Ureter (tissue), 1 donor: ENCODE measurements at places on chromosomes 5 and 9.

- DNase-seq, result no peak
Observed at GRCh38 chr5:143148771-143149170, 254.7 kb downstream of the NR3C1 start.

DNA sequence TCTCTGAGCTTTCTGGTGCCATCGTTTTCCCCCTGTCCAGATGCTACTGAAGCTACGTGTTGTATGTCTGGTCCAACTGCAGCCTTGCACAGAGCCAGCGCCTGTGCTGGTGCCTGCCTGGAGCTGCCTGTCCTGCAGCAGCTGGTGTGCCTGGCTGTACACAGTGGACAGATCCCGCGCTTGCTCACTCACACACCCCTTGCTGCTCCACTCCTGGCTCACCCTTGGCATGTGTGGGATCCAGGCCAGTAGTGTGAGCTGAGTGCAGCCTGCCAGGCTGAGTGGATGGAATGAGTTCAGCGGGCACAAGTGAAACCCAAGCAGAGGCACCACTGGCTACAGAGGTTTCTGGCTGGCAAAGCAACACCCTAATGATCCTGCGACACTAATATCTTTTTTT lies 40.4 kb downstream of the FER start:
- DNase-seq, result peak; percentile 71

- DNase-seq, result no peak
Observed at GRCh38 chr9:18568973-18569372, 95.0 kb downstream of the ADAMTSL1 start.

GRCh38 chr5:83124593-83124992 lies 47.2 kb downstream of the XRCC4 start:
- DNase-seq, result no peak

DNA sequence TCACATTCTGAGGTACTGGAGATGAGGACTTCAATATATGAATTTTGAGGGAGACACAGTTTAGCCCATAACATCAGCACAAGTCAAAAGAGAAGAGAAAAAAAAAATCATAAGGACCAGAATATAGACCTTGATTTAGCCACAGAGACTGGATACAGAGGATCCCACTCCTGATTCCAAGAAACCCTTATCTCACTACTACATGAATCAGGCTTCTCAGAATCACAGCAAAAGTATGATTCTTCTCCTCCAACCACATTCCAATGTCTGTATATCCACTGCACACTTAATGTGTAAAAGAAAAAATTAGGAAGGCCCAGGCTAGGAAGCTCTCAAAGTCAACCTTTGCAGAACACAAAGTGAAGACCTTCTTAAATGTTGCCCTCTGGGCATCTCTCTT lies 610.9 kb downstream of the DTWD2 start:
- DNase-seq, result no peak

- DNase-seq, result no peak
Observed at GRCh38 chr5:129367883-129368282, 92.2 kb upstream of the ADAMTS19 start.

GRCh38 chr5:171801-172331 lies 19.4 kb upstream of the LRRC14B start:
- no peak for DNase-seq

- DNase-seq, result no peak
Observed at GRCh38 chr5:14181299-14181968, 38.3 kb downstream of the TRIO start.

DNA sequence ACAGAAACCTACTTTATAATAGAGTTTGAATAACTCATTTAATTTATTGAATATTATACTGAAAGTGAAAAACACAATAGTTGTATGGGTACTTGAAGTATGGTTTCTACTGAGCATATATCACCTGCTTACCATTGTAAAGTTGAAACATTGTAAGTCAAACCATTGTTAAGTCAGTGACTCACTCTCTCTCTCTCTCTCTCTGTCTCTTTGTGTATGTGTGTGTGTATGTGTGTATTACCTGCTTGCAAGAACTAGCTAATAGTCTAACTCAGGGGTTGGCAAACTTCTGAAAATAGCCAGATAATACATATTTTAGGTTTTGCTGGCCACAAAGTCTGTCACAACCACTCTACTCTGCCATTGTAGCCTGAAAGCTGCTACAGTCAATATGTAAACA lies 564.3 kb upstream of the ZNF608 start:
- no peak for DNase-seq

DNA sequence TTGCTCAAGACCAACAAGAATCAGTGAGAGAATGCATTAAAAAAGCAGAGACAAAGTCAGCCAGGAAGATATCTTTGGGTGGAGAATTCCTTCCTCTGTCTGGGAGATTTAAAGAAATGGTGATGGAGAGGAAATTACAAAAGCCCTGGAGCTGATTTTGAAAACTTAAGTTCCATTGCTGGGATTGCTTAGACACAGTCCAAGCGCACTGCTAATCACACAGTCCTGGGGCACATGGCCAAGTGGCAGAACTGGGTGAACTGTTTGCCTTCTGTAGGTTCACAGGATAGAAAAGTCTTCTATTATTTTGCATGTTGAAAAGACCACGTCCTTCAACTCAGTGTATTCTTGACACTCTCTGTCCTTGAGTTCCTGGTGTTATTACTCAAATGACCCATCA lies 284.9 kb upstream of the FBXL7 start:
- DNase-seq, result no peak

- no peak for DNase-seq
Observed at GRCh38 chr9:76200315-76200714, 193.9 kb downstream of the RFK start.

DNA sequence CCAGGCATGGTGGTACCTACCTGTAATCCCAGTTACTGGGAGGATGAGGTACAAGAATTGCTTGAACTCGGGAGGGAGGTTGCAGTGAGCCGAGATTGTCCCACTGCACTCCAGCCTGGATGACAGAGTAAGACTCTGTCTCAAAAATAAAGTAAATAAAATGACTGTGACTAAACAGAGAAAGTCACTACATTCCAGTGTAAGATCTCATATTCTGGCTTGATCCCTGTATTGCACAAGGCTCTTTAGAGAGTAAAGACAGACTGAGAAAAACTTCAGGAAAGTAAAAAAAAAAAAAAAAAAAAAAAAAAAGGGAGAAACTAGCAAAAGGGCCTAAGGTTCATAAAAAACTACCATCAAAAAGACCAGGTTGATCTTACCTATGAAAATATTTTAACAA lies 106.6 kb upstream of the PJA2 start:
- no peak for DNase-seq

- no peak for DNase-seq
Observed at GRCh38 chr5:106311230-106311915, 1359.4 kb downstream of the EFNA5 start.

DNA sequence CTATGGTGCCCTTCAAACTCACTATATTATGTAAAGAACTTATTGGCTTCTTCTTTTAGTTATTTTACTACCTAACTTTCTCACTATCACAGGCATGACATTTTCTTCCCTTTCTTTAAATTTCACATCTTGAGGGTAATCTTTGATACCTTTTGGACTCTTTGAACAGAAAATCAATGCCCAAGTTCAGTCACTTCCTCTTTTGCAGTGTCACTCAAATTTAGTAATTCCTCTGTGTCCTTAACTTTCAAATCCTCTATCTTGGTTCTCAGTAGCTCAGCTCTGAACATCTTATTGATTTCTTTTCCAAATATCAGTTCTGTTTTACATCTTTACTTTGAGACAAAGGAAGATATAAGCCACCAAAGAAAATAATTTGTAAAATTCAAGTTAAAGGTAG lies 25.5 kb downstream of the CNTLN start:
- DNase-seq, result no peak

DNA sequence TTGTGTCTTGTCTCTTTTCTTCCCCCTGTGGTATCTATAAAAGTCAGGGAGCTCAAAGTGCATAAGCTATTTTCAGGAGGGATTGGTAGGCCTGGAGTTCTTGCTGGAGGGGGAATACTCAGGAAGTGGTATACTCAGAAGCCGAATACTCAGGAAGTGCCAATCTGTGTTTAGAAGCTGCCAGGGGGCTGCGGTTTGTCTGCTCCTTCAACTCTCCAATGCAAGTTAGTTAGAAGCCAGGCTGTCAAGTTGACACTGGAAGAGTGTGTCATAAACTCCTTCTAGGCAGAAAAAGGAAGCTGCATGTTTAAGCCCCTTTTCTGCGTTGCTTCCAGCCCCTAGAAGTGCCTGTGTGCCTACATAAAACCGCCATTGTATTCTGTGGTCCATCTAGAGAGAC lies 366.5 kb downstream of the TAF11L14 start:
- no peak for DNase-seq

DNA sequence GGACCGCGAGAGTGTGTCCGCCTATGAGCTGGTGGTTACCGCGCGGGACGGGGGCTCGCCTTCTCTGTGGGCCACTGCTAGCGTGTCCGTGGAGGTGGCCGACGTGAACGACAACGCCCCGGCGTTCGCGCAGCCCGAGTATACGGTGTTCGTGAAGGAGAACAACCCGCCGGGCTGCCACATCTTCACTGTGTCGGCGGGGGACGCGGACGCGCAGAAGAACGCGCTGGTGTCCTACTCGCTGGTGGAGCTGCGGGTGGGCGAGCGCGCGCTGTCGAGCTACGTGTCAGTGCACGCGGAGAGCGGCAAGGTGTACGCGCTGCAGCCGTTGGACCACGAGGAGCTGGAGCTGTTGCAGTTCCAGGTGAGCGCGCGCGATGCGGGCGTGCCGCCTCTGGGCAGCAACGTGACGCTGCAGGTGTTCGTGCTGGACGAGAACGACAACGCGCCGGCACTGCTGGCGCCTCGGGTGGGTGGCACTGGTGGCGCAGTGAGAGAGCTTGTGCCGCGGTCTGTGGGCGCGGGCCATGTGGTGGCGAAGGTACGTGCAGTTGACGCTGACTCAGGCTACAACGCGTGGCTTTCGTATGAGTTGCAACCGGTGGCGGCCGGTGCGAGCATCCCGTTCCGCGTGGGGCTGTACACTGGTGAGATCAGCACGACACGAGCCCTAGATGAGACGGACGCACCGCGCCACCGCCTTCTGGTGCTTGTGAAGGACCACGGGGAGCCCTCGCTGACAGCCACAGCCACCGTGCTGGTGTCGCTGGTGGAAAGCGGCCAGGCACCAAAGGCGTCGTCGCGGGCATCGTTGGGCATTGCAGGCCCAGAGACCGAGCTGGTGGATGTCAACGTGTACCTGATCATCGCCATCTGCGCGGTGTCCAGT lies 1.8 kb downstream of the PCDHA7 start:
- no peak for DNase-seq

- DNase-seq, result no peak
Observed at GRCh38 chr9:12956805-12957204, 182.0 kb downstream of the LURAP1L start.

GRCh38 chr5:143648696-143649095 lies 163.3 kb upstream of the HMHB1 start:
- DNase-seq, result no peak

DNA sequence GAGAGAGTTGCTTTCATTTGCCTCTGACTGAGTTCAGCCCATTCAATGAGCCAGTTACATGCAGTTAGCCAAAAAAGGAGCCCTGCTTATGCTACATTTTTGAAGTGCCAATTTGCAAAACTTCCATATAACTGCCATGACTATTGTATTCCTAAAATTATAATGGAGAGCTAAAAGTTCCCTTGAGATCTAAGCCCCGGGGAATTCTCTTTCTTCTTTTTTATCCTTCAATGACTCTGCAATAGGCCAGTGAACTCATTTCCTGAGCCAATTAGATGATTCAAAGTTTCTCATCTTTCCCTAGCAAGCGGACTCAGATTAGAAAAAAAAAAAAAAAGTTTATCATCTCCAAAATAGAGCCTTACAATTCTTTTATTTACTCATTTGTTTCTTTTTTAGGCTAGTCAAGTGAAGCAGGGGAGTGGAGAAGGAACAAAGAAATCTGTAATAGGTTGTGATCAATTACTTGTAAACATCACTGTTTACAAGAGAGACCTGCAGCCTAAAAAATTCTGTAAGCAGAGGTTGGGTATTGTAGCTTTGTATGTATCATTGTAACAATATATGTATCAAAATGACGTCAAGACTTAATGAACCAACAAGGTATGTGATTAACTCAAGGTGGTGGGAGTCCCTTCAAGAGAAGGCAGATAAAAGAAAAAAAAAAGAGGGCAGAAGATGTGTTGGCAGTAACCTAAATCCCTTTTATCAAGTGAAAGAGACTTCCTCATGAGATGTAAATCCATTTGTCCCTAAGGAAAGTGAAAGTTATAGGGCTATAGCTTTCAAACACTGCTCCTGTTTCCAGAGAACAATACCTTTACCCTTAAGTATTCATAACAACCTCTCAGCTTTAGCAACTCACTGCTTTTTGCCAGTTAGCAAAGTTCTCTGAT lies 48.7 kb upstream of the HOMER1 start:
- DNase-seq, result no peak

GRCh38 chr9:69453746-69454145 lies 128.7 kb downstream of the ENTREP1 start:
- DNase-seq, result no peak

- no peak for DNase-seq
Observed at GRCh38 chr9:137252555-137253506, 1.7 kb downstream of the STPG3 start.

- DNase-seq, result no peak
Observed at GRCh38 chr9:32986971-32987370, 14.5 kb downstream of the APTX start.

- no peak for DNase-seq
Observed at GRCh38 chr9:2263665-2264064, 248.5 kb downstream of the SMARCA2 start.

DNA sequence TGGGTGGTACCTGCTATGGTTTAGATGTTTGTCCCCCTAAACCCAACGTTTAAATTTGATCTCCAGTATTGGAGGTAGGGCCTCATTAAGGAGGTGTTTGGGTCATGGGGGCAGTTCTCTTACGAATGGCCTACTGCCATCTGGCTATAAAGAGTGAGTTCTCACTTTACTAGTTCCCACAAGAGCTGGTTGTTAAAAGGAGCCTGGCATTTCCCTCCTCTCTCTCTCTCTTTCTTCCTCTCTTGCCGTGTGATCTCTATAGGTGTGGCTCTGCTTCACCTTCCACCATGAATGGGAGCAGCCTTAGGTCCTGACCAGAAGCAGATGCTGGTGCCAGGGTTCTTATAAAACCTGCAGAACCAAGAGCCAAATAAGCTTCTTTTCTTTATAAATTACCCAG lies 193.2 kb upstream of the CDH6 start:
- DNase-seq, result no peak
